Kidney (tissue), 22 donors: ENCODE measurements at places on chromosomes 12 and 14. TPM values are rescaled to one million over a fixed set of nuclear protein-coding genes. Genes with fewer than 3 reads are reported as not detected.

The DHRS4L2 gene
- total RNA-seq: 20.7 TPM

DNA sequence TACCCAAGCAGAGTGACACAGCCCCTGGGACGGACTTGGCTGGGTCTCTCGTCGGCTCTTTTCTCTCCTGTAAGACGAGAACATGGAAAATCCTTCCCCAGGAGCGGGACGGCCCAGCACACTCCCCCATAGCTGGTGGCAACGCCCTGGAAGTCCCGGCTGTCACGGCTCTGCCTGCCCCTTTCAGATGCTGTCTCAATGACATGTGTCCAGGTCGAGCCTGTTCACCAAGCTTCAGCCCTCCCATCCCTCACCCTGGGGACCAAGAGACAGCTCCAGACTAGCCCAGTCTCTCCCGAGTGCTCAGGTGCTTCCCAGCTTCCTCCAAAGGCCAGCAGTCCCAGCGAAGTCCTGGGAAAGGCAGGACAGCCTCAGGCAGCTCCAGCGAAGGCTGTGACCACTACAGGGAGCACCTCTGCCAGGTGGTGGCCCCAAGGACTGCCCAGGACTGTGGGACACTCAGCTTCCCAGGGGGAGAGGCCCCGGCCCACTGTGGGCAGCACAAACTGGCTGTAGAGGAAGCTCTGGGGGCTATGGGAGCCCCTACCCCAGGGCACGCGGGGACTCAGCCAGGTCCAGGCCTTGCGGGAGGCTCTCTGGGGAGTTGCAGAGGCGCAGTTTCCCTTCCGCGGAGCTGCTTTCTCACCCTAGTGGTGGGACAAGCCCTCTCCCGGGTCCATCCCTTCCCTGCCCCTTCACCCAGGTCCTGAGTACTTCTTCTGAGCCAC lies 33.6 kb downstream of the TNFAIP2 start:
- peak; percentile 53 for DNase-seq
- no peak overlapping the region for H3K27ac ChIP-seq
- H3K27me3 ChIP-seq: no peaks in the 10 kb centered on the region
- H3K4me3 ChIP-seq: no peak overlapping the region

The RNASE7 gene
- not detected for total RNA-seq

GRCh38 chr12:131892711-131893604 lies 1.5 kb upstream of the ULK1 start:
- H3K27me3 ChIP-seq: no peaks in the 10 kb centered on the region
- H3K4me1 ChIP-seq: no peaks in the 10 kb centered on the region
- no peaks in the 10 kb centered on the region for H3K36me3 ChIP-seq
- H3K27ac ChIP-seq: no peak overlapping the region
- H3K4me3 ChIP-seq: no peak overlapping the region

DNA sequence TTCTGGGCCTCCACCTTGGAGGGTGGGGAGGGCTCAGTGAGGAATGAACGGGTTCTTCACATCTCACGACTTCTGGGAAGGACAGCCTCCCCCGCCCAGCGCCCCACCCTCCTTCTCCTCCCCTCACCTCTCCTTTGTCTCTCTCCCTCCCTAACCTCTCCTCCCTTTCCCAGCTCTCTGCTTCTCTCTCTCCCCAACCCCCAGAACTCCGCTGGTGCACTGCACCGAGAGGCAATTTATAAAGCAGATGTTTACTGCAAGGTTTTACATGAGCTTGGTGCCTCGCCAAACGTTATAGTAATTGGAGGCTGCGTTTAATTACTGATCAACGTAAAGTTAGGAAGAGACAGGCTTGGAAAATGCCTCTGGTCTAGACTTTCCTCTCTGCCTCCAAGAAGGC lies 42.9 kb upstream of the FAM222A start:
- no peak for DNase-seq
- H3K27me3 ChIP-seq: no peaks in the 10 kb centered on the region
- H3K27ac ChIP-seq: no peak overlapping the region

DNA sequence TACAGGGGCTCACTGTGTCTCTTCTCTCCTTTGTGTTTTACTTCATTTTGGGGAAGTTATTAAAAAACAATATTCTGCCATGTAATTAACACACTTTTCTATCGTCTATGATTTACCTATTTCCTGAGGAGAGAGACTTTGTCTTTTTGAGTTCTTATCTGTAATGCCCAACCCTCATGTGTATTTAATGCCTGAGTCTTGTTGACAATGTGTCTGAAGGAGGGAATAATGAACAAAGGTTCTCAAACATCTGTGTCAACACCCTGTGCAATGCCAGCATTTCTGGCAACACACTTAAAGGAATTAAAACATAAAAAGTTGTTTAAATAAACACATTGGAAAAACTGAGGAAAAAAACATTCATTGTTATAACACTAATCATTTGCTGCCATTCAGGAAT lies 147.1 kb downstream of the SLC15A5 start:
- no peaks in the 10 kb centered on the region for H3K36me3 ChIP-seq
- no peaks in the 10 kb centered on the region for H3K4me1 ChIP-seq
- H3K27me3 ChIP-seq: no peaks in the 10 kb centered on the region
- no peak overlapping the region for H3K4me3 ChIP-seq

- peaks cover 2% of the 10 kb centered on the region for H3K4me1 ChIP-seq
- peak; percentile 65 for DNase-seq
- no peak overlapping the region for H3K27ac ChIP-seq
These were observed 62.0 kb downstream of the DYRK2 start for GRCh38 chr12:67710582-67710981.

The ZC3H10 gene
- total RNA-seq: 8.6 TPM

The KCNC2 gene
- total RNA-seq: not detected

The FOXA1 gene
- not detected for total RNA-seq

The SLC7A8 gene
- 22.9 TPM for total RNA-seq
